ENCODE measurements at places on chromosomes 5 and 9. TPM values are rescaled to one million over a fixed set of nuclear protein-coding genes. Genes with fewer than 3 reads are reported as not detected.
A peak's percentile ranks its signal among the peaks of the same experiment; 100 is the strongest.

The NUTM2F gene
- polyA plus RNA-seq: not detected

The KIF4B gene
- 0.12 TPM for polyA plus RNA-seq

DNA sequence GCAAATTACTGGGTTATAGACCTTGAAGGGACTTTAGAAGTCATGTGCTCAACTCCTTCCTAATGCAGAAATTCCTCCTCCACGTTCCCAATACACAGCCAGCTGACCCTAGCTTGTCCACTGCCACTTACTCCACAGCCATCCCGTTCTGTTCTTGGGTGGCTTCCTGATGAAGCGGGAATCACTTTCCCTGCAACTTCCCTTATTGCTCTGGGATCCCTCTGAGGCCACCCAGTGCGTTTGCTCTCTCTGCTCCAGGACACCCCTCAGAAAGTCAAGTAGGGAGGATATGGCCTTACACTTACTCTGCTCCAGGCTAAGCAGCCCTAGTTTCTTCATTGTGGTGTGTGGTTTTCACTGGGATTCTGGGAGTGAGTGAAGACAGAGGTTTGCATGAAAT lies 55.5 kb downstream of the GALNT12 start:
- DNase-seq: no peak

The RASGRF2 gene
- 0.71 TPM for polyA plus RNA-seq

- DNase-seq: no peak
These were observed 14.5 kb upstream of the SLC2A6 start for GRCh38 chr9:133493428-133493827.

The LCN6 gene
- polyA plus RNA-seq: not detected

GRCh38 chr9:35679766-35680330 lies 6.1 kb downstream of the CA9 start:
- no peak for DNase-seq

DNA sequence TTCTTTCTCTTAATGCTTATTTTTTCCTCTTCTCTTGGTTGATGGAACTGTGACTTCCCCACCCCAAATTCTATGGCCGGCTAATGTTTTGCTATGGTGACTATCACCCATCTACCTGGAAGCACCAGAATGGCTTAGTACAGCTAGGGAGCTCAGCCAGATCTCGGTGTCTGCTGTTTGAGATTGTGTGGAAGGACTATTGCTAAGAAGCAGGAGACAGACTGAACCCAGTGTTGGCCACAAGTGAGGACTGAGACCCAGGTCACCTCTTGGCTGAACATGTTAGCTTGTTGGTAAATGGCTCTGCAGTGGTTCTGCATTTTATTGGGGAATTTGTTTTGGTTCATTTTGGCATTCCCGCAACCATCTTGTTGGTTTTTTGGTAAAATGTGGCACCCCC lies 2.7 kb downstream of the PRRC2B start:
- no peak for DNase-seq

The C1QTNF3 gene
- polyA plus RNA-seq: 106 TPM

- DNase-seq: no peak
These were observed 58.2 kb upstream of the RXRA start for GRCh38 chr9:134267881-134268724.

DNA sequence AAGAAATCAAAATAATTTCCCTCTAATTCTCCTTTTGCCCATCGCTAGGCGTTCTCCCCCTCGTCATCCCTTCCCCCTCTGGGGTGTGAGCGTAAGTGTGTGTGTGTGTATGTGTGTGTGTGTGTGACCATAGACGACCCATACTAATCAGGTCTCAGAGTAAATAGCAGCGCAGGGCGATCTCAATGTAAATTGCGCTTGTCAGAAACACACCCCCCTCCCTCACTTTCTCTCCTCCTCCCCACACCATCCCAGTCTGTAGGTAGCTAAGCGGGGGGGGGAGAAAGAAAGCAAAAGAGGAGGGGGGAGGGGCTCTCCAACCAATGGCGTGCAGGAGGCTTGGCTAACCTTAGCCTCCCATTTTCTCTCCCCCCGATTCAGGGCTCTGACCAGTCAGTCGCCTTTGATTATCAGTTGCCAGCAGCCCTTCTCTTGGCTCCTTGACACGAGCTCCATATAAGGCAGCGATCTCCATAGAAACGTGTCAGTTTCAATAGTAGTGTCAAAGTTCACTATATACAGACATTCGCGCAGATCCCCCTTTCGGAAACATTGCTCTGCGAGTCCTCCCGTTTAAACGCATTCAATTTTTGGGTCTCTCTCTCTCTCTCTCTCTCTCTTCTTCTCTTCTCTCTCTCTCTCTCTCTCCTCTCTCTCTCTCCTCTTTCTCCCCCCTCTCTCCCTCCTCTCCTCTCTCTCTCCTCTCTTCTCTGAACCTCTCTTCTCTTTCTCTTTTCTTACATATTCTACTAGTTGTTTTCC lies at the start of gene NR2F1:
NR2F1 (plus strand) TSS at position 546 of the 762 bp plus-strand sequence. CDS start 1,802 bp downstream, outside the sequence.
- peak; percentile 87 for DNase-seq

- DNase-seq: no peak
These were observed 227.9 kb downstream of the LURAP1L start for GRCh38 chr9:13002740-13003139.

DNA sequence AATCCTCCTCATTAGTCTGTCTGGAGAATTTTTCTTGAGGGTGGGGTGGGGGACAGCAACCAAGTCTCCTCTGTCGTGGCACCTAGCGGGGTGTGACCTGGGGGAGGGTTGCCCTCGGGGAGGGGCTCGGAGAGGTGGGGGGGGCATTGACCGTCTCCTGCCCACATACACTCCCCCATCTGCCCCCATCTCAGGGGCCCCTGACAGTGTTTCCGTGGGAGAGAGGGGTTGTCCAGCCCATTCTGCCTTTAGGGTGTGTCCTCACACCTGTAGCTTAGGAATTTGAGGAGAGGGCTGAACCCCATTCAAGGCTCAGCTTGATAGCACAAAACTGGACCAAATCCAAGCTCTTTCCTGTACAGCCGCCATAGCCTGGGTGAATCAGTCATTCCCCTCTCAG lies 5.9 kb upstream of the CXXC5 start:
- DNase-seq: no peak

The INSL6 gene
- 0.90 TPM for polyA plus RNA-seq

- no peak for DNase-seq
These were observed 403.3 kb upstream of the PTPRD start for GRCh38 chr9:11016081-11016480.

- peak; percentile 18 for DNase-seq
These were observed 49.5 kb upstream of the EGFLAM start for GRCh38 chr5:38208782-38209378.

DNA sequence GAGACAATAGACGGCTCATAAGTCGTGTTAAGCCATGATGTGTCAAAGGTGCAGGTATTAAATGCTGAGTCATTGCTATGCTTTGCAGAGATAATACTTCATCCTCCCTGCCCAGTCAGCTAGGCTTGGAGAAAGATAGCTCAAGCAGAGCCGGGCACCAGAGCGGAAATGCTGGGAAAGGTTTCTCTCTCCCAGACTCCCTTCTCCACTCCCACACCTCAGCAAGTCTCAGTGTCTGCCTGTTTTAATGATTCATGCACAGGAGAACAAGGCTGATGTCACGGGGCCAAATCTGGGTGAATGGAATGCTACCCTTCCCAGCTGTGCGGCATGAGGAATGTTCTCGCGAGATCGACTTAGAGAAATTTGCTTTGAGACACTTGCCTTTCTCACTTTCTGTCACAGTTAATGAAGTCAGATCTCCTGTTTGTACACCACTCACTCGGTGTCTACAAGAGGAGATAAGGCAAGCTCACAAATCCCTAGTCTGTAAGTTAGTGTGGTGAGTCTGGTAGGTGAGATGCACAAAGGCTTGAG lies 204.4 kb downstream of the EFNA5 start:
- no peak for DNase-seq

DNA sequence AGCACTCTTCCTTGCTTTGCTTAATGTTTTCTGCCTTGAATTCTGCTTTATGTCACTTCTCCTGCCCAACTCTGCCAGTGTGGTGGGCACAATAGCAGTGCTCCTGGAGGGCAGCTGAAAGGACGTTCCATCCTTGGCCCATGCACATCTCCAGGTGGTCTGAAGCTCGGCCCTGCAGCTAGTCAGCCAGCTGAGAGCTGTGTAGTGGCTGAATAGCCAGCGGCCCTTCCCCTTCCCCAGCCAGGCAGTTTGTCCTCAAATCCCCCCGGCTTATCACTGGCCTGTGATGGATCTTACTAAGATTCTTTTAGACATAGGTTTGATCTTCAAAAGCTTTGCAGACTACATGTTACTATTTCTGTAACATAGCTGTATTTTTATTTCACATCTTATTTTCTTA lies 42.7 kb upstream of the ANGPTL2 start:
- no peak for DNase-seq

The PPIC gene
- 36.0 TPM for polyA plus RNA-seq

The SPRY4 gene
- not detected for polyA plus RNA-seq

The PLEKHG4B gene
- not detected for polyA plus RNA-seq

The PROB1 gene
- polyA plus RNA-seq: not detected

GRCh38 chr5:173497685-173498084 lies 118.8 kb downstream of the BOD1 start:
- no peak for DNase-seq

- DNase-seq: no peak
These were observed 9.0 kb upstream of the WDR38 start for GRCh38 chr9:124844291-124844690.

GRCh38 chr9:19488721-19489120 lies 79.9 kb downstream of the ACER2 start:
- DNase-seq: no peak
